Activated CD8-positive, alpha-beta T cell treated with anti-CD3 and anti-CD28 coated beads for 36 hours (primary cell): ENCODE measurements at places on chromosomes 1 and 21.

- peak; percentile 18 for DNase-seq
Observed at GRCh38 chr21:46093668-46094400, 4.1 kb upstream of the COL6A2 start.

DNA sequence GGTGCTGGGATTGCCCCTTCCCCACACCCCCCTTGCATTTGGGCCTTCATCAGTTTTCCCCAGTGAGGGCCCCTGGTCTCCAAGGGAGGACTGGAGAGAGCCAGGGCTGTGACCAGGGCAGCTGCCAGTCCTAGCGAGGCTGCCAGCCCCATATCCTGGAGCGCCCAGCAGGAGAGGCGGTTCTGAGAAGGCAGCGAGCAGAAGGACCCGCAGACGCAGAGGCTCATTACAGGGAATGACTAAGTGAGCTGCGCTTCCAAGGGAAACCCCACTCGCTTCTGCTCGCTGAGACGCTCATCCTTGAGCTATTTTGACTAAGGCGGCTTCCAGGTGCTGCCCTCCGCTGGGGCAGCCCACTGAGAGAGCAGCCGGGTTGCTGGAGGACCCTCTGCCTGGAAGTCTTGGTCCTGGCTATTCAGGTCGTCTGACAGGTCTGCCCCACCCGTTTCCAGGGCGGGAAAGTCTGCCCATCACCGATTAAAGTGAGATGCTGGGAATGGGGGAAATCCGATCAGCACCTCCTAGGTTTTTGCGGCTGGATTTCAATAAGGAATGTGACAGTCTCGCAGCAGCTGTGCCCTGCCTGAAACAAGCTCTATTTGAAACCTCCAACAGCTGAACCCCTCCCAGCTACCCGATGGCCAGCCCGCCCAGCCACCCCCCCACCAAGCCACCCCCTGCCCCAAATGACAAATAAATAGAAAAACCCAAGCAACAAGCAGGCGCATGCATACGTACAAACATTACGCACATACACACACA is 2.8 kb downstream of the KCNN3 start:
- no peak for DNase-seq

GRCh38 chr21:16640297-16641027 is 872.4 kb upstream of the CXADR start:
- DNase-seq, result no peak

DNA sequence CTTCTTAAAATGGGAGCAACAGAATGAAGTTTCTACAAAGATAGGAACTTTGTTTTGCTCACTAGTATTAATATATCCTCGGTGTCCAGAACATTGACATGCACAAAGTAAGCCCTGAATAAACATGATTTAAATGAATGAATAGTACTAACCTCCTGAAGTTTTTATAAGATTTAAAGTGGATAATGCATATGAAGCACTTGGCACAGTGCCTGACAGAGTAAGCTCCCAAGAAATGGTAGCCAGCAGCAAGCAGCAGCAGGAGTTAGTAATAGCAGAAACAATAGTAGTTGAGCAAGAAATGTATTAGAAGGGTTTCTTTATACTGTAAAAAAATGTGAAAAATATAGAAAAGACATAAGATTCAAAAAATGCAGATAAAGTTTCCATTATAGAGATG is 258.1 kb upstream of the C1orf87 start:
- DNase-seq, result no peak

- DNase-seq, result no peak
Observed at GRCh38 chr1:10888291-10888690, 91.8 kb upstream of the CASZ1 start.

DNA sequence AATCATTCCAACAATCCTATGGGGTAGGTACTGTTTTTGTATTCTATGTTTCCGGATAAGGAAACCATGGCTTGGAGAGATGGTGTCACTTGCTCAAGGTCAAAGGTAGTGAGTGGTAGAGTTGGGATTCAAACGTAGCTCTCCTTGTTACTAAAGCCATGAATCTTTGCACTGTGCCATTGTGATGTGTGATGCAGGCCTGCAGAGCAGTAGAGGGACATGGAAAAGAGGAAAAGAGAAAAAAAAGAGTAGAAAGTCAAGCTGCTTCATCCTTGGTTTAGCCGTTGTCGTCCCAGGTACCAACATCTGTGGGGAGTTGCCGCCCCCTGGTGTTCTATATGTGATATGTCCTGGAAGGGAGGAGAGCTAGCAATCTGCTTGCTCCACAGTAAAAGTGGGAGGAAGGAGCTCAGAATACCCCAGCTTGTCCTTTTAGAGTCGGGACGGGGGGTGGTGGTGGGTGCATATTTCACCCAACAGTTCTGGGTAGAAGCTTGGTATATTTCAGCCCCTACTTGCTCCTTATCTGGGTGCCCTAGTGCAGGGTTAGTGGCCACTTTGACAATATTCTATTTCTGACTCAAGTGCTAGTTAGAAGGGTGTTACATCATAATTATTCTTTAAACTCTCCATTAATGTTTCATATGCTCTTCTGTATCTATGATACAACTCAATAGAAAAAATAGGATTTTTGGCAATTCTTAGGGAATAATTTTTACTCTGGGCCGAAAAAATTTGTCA is 98.4 kb downstream of the EBNA1BP2 start:
- peak; percentile 85 for DNase-seq

GRCh38 chr21:38533887-38534286 is 35.6 kb upstream of the ERG start:
- DNase-seq, result no peak

- no peak for DNase-seq
Observed at GRCh38 chr1:219585837-219586455, 27.0 kb downstream of the ZC3H11B start.

GRCh38 chr1:68293122-68293521 is 60.8 kb upstream of the WLS start:
- no peak for DNase-seq
